Tibial artery (tissue), 4 donors: ENCODE measurements at places on chromosomes 3 and 15.

- no peak overlapping the region for H3K27ac ChIP-seq
- H3K27me3 ChIP-seq, result no peaks in the 10 kb centered on the region
- no peaks in the 10 kb centered on the region for H3K4me1 ChIP-seq
- H3K4me3 ChIP-seq, result no peak overlapping the region
Observed at GRCh38 chr3:163587342-163587741, 1491.0 kb downstream of the SI start.

DNA sequence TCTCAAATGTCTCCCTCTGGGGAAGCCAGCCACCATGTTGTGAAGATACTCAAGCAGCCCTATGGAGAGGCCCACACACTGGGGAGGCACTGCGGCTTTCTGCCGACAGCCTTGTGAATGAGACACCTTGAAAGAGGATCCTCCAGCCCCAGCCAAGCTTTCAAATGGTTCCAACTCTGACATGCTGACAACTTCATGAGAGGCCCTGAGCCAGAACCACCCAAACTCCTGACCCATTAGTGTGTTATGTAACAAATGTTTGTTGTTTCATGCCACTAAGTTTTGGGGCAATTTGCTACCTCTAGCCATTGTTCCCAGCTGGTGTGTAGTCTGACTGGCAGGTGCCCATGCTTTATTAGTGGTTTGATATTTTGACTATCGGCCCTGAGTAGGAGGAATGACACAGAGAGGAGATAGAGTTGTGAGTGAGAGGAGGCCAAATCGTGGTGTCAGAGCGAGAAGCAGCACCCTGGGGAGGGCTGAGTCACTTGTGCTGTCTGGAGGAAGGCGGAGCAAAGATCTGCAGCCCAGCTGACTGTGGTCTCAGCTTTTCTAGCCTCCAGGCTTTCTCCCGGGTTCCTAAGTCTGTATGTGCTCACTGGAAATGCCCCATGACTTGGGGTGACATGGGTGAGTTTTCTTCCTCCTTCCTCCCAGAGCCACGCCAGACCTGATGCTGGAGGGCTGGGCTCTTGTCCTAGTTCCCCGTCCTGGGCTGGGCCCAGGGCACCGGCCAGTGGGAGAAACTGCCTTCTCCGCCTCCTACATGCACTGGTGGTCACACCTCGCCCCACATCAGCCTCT is 56.7 kb upstream of the BLM start:
- no peaks in the 10 kb centered on the region for H3K36me3 ChIP-seq
- H3K27me3 ChIP-seq, result no peaks in the 10 kb centered on the region
- H3K27ac ChIP-seq, result peak overlapping the region; percentile 82
- peak; percentile 93 for DNase-seq
- H3K4me1 ChIP-seq, result peaks cover 5% of the 10 kb centered on the region

- H3K27me3 ChIP-seq, result no peaks in the 10 kb centered on the region
- no peaks in the 10 kb centered on the region for H3K4me1 ChIP-seq
- DNase-seq, result no peak
- H3K27ac ChIP-seq, result no peak overlapping the region
Observed at GRCh38 chr3:8668216-8668615, 23.6 kb upstream of the SSUH2 start.

GRCh38 chr3:69588170-69588569 is 151.1 kb upstream of the MITF start:
- H3K4me1 ChIP-seq, result no peaks in the 10 kb centered on the region
- H3K27me3 ChIP-seq, result no peaks in the 10 kb centered on the region
- no peak overlapping the region for H3K4me3 ChIP-seq
- H3K27ac ChIP-seq, result no peak overlapping the region
- DNase-seq, result no peak

- H3K4me3 ChIP-seq, result no peak overlapping the region
- peak overlapping the region; percentile 86 for H3K27ac ChIP-seq
- no peak for DNase-seq
- H3K27me3 ChIP-seq, result no peaks in the 10 kb centered on the region
- peaks cover 39% of the 10 kb centered on the region for H3K4me1 ChIP-seq
Observed at GRCh38 chr3:4741106-4741403, 238.2 kb upstream of the BHLHE40 start.

DNA sequence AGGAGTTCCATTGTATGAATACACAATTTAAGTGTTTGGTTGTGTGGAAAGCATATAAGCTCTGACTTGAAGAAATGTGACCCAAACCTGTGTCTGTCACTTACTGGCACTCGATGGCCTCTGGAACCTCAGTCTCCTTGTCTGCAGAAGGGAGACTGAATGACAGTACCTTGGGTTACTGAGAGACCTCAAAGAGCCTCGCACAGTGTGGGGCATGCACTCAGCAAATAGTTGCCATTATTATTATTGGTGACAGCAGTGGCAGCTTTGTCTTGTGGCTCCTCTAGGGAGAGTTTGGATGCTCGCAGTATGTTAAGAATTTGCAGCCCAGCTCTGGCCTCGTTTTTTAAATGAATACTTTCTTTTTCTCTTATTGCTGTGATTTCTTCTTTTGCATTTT is 43.4 kb downstream of the EEFSEC start:
- H3K27me3 ChIP-seq, result no peaks in the 10 kb centered on the region
- no peak for DNase-seq
- no peak overlapping the region for H3K4me3 ChIP-seq
- H3K27ac ChIP-seq, result no peak overlapping the region

DNA sequence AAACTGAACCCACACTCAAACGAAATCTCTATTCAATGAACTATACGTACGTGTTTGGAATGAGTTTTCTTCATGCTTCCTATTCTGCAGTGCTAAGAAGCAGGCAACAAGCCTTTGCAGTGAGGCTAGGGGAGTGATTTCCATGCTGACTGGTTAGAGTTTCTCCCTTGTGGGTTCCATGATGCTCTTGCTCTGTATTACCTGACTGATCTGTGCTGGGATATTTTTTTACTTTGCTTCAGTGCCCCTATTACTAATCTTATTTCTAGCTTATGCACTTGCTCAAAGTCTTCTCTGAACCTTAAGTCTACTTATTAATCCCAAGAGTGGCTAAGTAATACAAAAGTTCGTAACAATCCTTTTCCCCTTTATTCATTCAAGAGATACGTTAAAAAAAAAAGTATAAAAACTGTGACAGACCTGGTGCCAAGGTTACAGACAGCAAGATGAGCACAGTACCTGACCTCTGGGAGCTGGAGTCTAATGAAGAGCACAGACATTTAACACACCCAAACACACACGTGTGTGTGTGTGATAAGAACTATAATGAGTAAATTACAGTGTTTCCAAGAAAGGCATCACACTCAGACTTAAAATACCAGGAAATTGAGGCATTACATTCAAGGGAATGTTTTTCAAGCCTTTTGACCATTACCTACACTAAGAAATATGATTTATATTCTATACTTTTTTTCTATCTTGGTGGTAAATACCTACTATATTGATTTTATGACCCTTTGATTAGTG is 50.5 kb upstream of the FBN1 start:
- H3K27ac ChIP-seq, result no peak overlapping the region
- DNase-seq, result no peak
- H3K4me1 ChIP-seq, result no peaks in the 10 kb centered on the region
- no peak overlapping the region for H3K4me3 ChIP-seq
- no peaks in the 10 kb centered on the region for H3K27me3 ChIP-seq

- no peak for DNase-seq
- H3K36me3 ChIP-seq, result peaks cover 60% of the 10 kb centered on the region
- no peaks in the 10 kb centered on the region for H3K27me3 ChIP-seq
- no peak overlapping the region for H3K4me3 ChIP-seq
Observed at GRCh38 chr15:68318931-68319909, 41.7 kb downstream of the FEM1B start.

DNA sequence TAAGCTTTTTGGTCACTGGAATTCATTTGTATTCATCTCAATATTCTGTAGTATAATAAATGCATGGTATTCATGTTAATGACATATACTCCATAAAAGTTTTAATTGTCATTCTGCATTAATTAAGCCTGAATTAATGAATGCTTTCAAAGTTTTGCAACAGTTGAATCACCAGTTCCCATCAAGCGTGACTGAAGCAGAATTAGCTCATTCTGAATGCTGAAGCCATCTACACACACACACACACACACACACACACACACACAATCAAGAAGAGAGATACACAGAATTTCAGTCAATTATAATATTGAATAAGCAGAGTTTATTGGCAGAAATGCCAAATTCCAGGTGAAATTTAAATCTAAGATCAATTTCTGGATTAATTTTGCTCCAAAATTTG is 252.1 kb upstream of the KCNMB2 start:
- H3K36me3 ChIP-seq, result no peaks in the 10 kb centered on the region
- DNase-seq, result no peak
- no peaks in the 10 kb centered on the region for H3K27me3 ChIP-seq
- H3K4me1 ChIP-seq, result no peaks in the 10 kb centered on the region

- H3K4me1 ChIP-seq, result no peaks in the 10 kb centered on the region
- no peak for DNase-seq
- no peaks in the 10 kb centered on the region for H3K27me3 ChIP-seq
- no peak overlapping the region for H3K27ac ChIP-seq
Observed at GRCh38 chr15:47669221-47669620, 48.1 kb upstream of the SEMA6D start.

- H3K36me3 ChIP-seq, result peaks cover 31% of the 10 kb centered on the region
- H3K4me3 ChIP-seq, result no peak overlapping the region
- H3K27ac ChIP-seq, result no peak overlapping the region
- H3K27me3 ChIP-seq, result no peaks in the 10 kb centered on the region
- no peaks in the 10 kb centered on the region for H3K4me1 ChIP-seq
- no peak for DNase-seq
Observed at GRCh38 chr15:37038716-37039106, 61.6 kb downstream of the MEIS2 start.

- no peaks in the 10 kb centered on the region for H3K27me3 ChIP-seq
- no peaks in the 10 kb centered on the region for H3K36me3 ChIP-seq
- H3K4me3 ChIP-seq, result no peak overlapping the region
- no peak for DNase-seq
- H3K4me1 ChIP-seq, result peaks cover 21% of the 10 kb centered on the region
Observed at GRCh38 chr15:83061680-83062079, 5.4 kb downstream of the BTBD1 start.

- H3K36me3 ChIP-seq, result peaks cover 100% of the 10 kb centered on the region
- no peak overlapping the region for H3K4me3 ChIP-seq
- H3K27ac ChIP-seq, result no peak overlapping the region
- H3K27me3 ChIP-seq, result no peaks in the 10 kb centered on the region
- no peak for DNase-seq
- peaks cover 4% of the 10 kb centered on the region for H3K4me1 ChIP-seq
Observed at GRCh38 chr3:12832350-12833221, 8.8 kb downstream of the RPL32 start.

DNA sequence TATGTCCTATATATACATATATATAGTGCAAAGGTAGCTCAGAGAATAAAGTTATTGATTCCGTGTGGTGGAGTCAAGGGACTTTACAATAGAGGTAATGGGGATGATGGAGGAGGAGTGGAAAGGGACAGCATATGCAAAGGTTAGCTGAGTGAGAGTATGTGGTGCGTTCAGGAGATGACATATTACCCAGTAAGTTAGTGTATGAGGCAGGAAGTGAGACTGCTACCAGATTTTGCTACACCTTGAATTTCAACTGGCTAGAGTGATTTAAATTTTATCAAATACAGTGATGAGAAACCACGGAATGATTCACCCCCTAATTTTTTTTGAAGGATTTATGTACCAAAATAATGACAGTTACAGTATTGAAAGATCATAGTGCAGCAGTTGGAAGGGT is 2.8 kb downstream of the ACTL6A start:
- no peak overlapping the region for H3K27ac ChIP-seq
- H3K36me3 ChIP-seq, result peaks cover under 1% of the 10 kb centered on the region
- no peak overlapping the region for H3K4me3 ChIP-seq
- H3K4me1 ChIP-seq, result no peaks in the 10 kb centered on the region
- DNase-seq, result no peak

- H3K36me3 ChIP-seq, result no peaks in the 10 kb centered on the region
- no peak for DNase-seq
- H3K4me3 ChIP-seq, result no peak overlapping the region
Observed at GRCh38 chr15:43260011-43260615, 6.6 kb downstream of the TGM5 start.

- no peak for DNase-seq
- peaks cover 39% of the 10 kb centered on the region for H3K27me3 ChIP-seq
- H3K4me3 ChIP-seq, result peak within 1 kb of the TSS; percentile 45
- no peak within 1 kb of the TSS for H3K27ac ChIP-seq
Observed at GRCh38 chr3:142963516-142964448, at the start of gene PAQR9. PAQR9 (minus strand) TSS chr3:142963674; CDS start chr3:142963336, 338 bp downstream.

DNA sequence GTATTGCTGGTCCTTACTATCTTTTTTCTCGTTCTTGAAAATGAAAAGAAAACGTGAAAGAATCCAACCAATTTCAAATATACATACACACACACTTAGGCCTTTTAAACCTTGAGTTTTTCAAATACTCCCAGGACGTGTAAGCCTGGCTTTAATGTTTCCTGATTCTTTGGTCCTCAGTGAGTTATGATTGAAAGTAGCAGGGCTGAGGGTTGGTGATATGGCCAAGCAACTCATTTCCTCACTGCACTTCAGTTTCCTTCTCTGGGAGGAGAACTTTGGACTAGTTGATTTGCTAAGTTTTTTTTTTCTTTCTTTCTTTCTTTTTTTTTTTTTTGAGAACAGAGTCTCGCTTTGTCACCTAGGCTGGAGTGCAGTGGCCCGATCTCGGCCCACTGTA is 34.6 kb downstream of the CHD2 start:
- no peaks in the 10 kb centered on the region for H3K27me3 ChIP-seq
- H3K36me3 ChIP-seq, result peaks cover 94% of the 10 kb centered on the region
- H3K27ac ChIP-seq, result no peak overlapping the region
- DNase-seq, result no peak
- H3K4me1 ChIP-seq, result peaks cover 15% of the 10 kb centered on the region

- H3K4me1 ChIP-seq, result no peaks in the 10 kb centered on the region
- no peak for DNase-seq
- H3K36me3 ChIP-seq, result no peaks in the 10 kb centered on the region
- peak overlapping the region; percentile 36 for H3K4me3 ChIP-seq
Observed at GRCh38 chr3:30933478-30934207, 39.2 kb upstream of the GADL1 start.

DNA sequence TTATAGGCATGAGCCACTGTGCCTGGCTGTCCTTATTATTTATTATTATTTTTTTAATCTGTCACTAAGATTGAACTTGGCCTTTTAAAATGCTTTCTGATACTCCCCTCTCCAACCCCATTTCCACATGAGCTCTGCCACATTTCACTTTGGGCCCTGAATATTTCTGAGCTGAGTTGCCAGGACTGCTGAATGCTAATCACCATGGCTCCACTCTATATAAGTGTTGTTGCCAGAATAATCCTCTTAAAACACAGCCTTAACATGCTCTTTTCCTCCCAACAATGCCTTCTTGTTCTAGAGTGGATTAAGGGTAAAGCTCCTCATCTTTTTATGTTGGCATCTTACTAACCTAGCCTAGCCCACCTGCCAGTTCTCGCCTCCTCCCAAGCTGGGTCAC is 124.4 kb downstream of the PDZRN3 start:
- H3K27ac ChIP-seq, result no peak overlapping the region
- no peaks in the 10 kb centered on the region for H3K27me3 ChIP-seq
- no peak overlapping the region for H3K4me3 ChIP-seq
- peaks cover 14% of the 10 kb centered on the region for H3K4me1 ChIP-seq
